ENCODE measurements at places on chromosomes 16 and 17.

DNA sequence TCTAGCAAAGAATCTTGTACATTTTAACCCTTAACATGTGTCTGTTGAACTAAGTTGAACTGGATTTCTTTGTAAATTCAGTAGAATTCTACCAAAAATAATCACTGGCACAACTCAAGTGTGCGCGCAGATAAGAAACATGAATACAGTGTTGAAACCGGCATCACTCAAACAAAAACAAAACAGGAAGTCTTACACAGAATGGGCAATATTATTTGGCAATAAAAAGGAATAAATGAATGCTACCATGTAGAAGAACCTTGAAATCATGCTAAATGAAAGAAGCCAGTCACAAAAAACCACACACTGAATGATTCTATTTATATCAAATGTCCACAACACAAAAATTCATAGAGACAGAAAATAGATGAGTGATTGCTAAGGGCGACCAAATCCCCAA lies 102.9 kb upstream of the ZFHX3 start:
- no peak for DNase-seq

- DNase-seq, result no peak
These were observed 57.4 kb downstream of the PIPOX start for GRCh38 chr17:29100296-29100695.

- no peak for DNase-seq
These were observed 11.9 kb downstream of the CDK5RAP3 start for GRCh38 chr17:47982645-47983390.

GRCh38 chr16:73231944-73232554 lies 184.1 kb upstream of the ZFHX3 start:
- DNase-seq, result no peak

DNA sequence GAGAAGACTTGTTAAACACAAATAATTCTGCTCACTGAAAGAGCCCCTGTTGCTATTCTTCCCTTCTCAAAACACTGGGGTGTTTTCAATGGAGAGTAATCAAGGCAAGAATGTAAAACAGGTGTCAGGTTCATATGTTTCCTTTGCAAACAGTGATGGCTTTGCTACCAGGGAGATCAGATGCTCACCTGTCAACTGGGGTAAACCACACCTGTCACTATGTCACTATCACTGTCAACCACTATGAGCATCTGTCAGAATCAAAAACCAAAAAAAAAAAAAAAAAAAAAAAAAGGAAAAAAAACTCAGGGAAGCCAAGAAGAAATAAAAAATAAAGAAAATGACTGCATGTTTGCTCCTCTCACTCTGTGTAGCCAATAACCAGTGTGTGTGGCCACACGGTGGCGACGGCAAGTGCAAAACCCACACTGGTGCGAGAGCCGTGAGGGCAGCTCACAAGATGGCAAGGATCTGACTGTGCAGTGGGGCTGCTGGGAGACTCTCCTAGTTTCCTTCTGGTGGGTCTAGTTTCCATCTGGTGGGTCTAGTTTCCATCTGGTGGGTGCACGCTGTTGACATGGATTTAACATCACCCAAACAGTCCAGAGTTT lies 22.7 kb downstream of the USP22 start:
- no peak for DNase-seq

GRCh38 chr16:57049678-57050077 lies 42.7 kb upstream of the CPNE2 start:
- no peak for DNase-seq

GRCh38 chr17:51742571-51742970 lies 415.9 kb downstream of the CA10 start:
- DNase-seq, result no peak

DNA sequence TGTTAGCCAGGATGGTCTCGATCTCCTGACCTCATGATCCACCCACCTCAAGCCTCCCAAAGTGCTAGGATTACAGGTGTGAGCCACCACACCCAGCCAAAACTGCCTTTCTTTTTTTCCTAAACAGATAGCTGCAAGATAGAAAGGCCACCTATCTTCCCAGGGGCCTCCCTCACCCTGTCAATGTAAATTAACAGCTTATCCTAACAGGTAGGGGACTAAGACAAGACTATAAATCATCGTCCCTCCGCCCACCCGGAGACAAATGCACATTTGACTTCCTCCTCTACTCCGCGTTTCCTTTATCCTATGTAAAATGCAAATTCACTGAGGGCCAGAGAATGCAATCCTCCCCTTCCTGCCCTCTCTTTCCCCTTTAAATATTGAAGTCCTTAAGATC lies 71.4 kb downstream of the MARF1 start:
- DNase-seq, result no peak

GRCh38 chr16:546909-547770 lies 13.1 kb upstream of the PRR35 start:
- DNase-seq, result no peak

DNA sequence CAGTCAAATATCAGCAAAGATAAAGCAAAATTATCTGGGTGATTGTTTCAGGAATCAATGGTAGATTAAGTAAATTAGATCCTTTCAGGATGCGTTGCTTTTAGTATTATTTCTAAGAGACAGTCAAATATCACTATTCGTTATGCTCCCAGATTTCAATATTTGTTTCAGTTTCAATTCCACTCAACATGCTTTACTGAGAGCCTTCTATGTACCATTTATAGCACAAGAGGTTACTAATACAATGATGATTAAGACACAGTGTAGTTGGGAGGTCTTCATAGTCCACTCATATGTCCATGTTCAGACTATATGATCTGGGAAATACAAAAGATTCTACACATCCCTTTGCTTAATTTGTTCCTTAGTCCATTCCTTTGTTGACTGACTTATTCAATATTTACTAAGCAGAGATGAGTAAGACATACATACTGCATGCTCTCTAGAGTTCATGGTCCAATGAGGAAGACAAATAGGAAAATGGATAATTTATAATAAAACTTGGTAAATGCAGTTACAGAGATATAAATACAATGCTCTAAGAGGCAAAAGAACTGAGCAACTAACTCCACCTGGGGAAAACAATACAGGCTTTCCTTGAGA lies 88.2 kb upstream of the NOG start:
- DNase-seq, result no peak

DNA sequence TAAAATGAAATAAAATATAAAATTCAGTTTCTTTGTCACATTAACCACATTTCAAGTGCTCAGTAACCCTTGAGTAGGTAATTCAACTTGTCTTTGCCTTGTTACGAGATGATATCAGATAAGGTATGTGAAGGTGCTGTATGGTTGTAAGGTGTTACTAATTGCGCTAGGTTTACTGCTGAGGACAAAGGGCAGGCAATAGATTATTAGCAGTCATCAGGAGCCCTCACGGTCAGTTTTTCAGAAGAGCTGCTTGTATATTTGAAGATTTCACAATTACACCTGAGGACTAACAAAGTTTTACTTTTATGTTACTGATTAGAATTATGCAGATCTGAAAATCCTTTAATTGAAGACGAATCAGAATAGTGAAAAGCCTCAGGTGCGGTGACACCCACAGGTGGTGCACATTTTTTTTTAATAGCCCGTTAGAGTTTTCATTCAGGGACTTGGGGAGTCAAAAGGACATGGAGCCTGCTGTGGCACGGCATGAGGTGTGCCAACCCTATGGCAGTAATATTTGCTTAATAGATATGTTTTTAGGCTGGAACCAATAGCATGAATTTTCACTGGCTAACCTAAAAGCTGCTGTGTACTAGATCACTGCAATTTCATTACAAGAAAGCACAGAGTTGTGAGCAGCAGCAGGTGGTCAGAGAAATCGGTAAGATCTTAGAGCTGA lies 16.4 kb downstream of the NDEL1 start:
- DNase-seq, result no peak

DNA sequence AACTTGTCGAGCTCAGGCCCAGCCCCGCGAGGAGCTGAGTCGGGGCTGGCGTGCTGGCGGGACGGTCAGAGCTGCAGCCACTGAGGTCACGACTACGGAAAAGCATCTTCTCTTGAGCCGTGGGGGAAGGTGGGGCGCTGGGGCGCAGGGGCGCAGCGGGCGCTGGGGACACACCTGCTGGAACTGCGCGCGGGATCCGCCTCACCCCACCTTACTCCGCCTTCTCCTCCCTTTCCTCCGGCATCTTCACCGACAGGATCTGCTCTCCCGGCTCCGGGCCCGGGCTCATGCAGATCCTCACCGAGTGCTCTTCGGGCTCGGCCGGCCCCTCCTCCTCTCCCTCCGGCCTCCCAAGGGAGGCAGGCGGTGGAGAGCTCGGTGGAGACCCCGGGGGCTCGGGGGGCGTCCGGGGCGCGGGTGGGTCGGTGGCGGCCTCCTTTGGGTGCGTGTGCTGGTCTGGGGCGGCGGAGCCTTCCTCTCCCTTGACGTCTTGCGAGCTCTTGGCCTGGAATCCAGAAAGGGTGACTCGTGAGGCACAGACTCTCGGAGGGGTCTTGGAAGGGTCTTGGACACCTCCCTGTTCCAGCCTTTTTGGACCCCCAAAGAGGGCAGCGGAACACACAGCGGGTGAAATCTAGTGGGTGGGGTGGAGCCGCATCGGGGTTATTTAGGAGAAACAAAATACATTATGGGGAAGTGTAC lies 81.8 kb upstream of the KIFC3 start:
- DNase-seq, result no peak

DNA sequence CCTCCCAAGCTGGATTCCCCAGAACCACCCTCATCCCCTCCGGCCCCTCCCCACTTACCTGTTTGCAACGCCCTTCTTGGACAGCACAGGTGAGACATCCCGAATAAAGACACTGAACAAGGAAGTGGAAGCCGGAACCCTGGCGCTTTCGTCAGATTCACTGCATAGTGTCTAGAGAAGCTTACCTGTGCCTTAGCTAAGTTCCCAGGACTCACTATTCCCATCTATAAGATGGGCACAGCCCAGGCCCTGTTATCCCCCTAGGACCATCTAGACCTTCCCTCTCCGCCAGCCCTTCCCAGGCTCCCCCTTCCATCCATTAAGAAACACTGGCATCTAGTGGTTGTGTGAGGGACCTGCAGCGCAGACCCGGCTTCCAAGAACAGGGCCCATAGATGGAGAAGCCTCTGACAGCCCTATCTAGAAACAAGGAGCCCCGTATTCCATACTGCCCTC lies 26.9 kb upstream of the RPL38 start:
- peak; percentile 53 for DNase-seq

DNA sequence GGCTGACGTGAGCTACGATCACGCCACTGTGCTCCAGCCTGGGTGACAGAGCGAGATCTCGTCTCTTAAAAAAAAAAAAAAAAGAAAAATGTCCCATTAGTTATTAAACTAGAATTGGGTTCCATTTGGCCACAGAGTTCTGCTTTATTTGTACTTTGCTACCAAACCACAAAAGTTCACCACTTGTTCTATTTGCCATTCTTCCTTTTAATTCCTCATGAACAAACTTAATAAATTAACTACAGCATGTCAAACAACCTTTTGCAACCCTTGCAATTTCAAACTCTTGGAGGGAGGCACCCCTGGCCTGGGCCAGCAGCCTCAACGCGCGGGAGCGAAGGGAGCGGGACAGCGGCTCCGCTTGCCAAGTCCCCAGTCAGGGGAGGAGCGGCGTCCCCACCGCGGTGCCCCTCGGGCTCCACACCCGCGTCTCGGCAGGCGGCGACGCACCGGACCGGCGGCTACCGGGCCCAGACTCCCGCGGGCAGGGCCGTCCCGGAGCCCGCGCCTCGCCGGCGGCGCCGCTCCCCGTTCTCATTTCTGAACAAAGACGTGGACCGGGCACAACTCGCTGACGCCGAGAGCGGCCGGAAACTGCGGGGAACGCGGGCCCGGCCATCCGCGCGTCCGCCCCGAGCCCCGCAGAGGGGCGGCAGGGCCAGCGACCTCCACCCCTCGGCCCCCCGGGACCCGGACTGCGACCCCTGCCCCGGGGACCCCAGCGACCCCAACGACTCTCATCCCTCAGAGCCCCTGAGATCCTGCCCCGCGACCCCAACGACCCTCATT lies 775 bp downstream of the CYTH1 start:
- DNase-seq, result peak; percentile 54

GRCh38 chr17:42413464-42414040 lies 9.5 kb downstream of the CAVIN1 start:
- no peak for DNase-seq

All from SJSA1 (cell line).